ENCODE measurements at places on chromosomes 12 and 14.

DNA sequence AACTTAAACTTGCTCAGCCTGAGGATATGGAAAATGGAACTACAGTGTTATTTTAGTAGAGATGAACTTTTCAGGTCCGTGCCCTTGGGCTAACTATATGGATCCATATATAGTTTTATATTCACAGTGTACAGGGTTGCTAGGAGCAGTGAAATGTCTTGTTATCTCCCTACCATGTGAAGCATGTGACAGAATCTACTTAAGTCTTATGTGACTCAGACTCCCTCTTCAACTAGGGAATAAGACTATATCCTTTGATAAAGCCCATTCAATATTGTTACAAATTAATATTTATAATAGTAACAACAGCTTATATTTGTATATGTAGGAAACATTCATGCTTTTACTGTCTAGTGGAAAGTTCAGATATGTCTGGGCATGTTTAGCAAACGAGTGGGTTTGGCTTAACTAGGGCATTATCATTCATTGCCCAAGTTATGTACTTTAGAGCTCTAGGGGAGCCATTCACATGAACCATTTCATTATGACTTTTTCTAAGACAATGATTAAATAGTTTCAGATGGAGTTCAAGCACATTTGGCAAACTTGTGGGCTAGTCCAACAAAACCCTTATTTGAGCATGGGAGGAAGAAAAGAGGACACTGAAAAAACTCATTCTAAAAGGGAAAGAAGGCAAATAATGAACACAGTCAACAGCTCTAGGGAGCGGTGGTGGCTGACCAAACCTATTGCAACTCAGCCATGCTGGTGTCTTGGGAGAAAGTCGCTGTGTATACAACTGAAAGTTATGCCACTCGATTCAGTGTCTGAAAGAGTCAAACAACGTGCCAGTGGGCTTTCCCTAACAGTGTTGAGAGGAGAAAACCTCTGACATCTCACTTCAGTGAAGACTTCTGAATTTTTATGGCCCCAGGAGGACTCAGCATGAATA, 305.9 kb upstream of the G2E3 start:
- DNase-seq, result no peak

GRCh38 chr14:84877061-84877460, 652.9 kb upstream of the FLRT2 start:
- DNase-seq, result no peak

GRCh38 chr14:75063013-75063412, 811 bp downstream of the ACYP1 start:
- DNase-seq, result no peak

- DNase-seq, result no peak
Measured at GRCh38 chr12:110266980-110267620, 13.9 kb upstream of the ATP2A2 start.

DNA sequence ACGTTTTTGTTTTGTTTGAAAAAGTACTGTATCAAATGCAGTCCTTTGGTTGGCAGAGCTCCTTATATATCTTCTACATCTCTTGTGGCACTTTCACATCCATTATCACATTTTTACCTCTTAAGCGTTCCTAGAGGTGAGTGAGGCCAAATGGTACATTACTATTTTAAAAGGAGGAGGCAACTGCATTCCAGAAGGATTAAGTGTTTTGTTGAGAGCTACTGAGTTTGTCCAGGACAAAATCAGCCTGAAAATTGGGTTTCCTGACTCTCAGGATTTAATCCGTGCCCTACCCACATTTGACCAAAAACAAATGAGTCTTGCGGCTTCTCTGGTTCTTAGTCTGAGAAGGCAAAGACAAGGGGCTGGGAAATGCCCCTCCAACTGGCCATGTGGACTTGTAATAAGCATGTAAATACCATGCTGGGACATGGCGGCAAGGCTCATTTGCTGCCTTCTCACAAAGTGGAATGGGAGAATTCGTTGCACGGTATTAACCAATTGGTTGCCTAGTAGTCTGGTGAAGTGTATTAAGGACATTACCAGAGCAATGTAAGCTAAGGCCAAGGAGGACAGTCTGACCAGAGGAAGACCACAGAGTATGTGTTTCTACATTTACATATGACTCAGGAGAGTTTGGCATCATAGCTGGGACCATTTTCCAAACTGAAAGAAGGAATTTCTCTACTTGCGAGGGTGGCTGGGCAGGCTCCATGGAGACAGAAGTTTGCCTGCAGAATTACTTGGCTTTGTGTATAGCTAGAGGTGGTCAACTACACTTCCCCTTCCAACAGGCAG, 175.8 kb upstream of the PLXNC1 start:
- DNase-seq, result no peak

- DNase-seq, result no peak
Measured at GRCh38 chr12:8482571-8483061, 26.9 kb downstream of the CLEC6A start.

- no peak for DNase-seq
Measured at GRCh38 chr12:93225094-93225493, 152.6 kb upstream of the NUDT4 start.

DNA sequence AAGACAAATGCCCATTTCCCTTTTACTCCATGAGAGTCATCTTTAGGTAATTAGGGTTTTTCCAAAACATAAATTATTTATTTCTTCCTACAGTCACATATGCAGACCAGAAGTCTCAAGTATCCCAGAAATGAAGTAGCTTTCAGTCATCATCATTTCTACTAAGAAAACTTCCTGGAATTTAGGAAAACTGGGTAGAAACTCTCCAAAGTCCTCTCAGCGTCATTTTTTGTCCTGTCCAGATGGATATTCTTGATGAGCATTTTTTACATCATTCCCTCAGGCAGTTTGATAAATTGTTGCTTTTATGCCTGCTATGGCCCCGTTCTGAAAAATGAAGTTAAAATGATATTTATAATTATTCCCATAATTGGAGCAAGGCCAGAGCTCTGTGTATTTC, 93.9 kb upstream of the DCN start:
- DNase-seq, result no peak

DNA sequence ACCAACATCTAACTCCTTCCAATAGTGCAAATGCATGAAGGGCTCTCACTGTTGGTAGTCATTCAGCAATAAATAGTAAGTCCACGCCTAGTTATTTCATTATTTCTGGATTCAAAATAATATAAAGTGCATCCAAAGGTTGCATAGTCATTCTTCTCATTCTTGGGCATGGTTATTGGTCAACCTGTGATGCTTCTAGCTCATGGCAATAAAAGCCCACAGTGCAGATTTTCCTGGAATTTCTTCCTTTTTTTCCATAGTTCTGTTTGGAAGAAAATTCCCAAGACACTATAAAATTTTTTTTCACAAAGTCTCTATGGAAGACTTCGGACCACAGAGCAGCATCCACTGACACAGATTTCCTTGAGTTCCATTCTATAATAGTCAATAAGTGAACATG, 7.6 kb downstream of the CD69 start:
- DNase-seq, result no peak

DNA sequence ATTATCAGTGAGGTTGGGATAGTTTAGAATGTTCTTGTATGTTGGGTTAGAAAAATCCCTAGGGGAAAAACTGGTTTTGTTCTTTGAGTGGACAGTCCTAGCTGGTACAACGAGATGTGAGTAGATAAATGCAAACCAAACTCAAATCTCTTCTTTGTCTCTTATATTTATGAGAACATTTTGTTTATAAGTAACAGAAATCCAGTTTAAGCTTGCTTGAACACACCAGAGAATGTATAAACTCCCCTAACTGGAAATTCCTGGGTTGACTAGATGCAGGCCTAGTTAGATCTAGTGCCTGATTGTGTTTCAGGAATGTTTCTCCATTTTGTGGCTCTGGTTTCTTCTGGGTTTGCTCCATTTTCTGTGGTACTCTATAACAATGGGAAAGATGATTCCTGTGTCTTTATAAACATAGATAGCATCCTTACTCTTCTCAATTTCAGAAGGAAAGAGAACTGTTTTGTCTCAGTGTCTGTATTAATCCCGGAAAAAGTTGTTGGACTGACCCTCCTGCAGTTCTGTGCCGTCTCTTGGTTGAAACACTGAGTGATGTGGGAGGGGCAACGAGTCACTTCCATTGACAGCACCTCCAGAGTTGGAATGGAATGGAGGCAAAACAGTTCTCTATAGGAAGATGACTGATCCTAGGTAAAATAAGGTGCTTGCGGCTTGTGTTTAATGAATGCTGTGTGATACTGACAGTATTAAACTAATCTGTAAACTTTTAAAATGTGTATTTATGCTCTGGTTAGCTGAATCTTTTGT, 244.8 kb downstream of the TMTC2 start:
- DNase-seq, result no peak

DNA sequence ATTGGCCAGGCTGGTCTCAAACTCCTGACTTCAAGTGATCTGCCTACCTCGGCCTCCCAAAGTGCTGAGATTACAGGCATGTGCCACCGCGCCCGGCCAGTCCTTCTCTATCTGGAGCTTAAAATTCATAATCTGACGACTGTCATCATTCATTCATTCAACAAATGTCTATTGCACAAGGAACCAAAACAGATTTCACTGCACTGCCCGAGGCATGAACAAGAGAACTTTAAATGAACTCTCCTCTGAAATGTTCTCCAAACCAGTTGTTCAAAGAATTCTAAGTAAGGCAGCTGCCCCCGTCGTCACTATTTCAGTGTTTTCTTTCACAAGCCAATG, 44.8 kb upstream of the METAP2 start:
- no peak for DNase-seq

DNA sequence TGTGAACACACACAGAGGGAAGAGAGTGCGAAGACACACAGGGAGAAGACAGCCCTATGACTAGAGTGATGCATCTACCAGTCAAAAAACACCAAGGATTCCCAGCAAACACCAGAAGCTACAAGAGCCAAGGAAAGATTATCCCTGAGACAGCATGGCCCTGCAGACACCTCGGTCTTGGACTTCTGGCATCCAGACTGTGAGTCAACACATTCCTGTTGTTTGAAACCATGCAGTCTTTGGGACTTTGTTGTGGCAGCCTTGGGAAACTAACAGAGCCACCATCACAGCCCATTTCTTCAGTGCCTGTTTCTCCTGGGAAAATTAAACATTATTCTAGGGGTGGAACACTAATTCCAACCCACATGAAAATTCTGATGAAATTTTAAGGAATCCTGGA, 220.6 kb downstream of the GXYLT1 start:
- no peak for DNase-seq

All from hematopoietic multipotent progenitor cell treated with erythropoietin and hydrocortisone succinate and interleukin-3 and kit ligand, for 17 days (in vitro differentiated cells).